NCI-H2081 (cell line): ENCODE measurements at places on chromosomes 5 and 9.

DNA sequence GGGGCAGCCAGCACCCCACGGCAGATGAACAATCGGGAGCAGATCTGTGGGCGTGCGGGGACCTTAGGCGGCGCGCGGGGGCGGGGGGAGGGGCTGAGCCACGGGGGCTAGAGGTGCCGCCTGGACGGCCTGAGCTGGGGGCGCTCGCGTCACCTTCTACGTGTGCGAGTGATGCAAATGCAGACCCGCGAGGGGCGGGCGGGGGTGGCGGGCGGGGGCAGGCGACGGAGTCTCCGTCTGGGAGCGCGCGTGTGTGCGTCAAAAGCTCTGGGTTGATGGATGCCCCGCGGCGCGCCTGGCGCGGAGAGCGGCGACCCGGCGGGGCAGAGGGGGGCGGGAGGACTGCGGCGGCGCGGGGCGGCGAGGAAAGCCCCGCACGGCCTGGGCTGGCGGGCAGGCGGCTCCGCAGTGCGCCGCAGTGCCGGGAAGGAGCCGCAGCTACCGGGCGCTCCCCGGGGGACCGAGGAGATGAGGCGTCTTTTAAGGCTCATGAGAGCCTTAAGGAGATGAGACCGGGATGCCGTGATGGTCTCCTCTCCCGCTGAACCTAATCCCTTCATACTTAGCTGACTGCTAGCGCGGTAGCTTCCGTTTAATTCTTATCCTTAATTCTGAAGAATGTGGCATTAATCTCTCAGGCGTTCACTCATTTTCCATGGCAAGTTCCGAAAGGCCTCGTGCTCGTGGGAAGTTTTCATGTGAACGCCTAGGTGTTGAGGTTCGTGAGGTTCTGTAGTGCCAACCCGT lies 1.5 kb downstream of the SV2C start:
- DNase-seq: peak; percentile 25

GRCh38 chr9:16828340-16829281 lies 41.9 kb downstream of the BNC2 start:
- DNase-seq: no peak

DNA sequence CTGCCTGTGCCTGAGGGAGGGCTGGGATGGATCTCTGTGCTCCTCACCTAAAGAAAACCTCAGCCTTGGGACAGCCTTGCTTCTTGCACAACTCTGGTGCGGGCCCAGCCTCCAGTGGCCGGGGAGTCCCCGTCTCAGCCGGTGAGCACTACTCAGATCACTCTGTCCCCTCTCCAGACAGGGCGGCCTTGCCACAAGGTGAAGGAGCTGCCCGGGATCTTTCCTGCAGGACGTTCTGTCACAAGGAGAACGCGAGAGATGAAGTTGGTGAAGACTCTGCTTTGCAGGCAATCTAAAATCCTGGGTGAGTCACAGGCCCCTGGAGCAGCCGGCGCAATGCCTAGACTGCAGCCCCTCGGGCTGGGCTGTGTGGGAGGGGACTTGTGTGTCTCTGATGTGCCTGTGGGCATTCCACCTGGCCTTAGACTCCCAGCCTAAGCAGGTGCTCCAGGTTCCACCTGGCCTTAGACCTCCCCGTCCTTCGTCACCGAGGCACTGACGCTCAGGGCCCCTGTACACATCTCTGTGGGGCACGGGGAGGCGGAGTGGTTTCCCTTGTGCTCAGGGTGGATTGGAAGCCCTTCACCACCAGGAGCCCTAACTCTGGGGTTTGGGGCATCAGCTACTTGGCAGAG lies 15.2 kb upstream of the IRX4 start:
- no peak for DNase-seq

- DNase-seq: no peak
Observed at GRCh38 chr9:14389657-14390056, 75.7 kb upstream of the NFIB start.

GRCh38 chr5:107215611-107216010 lies 455.1 kb downstream of the EFNA5 start:
- no peak for DNase-seq

DNA sequence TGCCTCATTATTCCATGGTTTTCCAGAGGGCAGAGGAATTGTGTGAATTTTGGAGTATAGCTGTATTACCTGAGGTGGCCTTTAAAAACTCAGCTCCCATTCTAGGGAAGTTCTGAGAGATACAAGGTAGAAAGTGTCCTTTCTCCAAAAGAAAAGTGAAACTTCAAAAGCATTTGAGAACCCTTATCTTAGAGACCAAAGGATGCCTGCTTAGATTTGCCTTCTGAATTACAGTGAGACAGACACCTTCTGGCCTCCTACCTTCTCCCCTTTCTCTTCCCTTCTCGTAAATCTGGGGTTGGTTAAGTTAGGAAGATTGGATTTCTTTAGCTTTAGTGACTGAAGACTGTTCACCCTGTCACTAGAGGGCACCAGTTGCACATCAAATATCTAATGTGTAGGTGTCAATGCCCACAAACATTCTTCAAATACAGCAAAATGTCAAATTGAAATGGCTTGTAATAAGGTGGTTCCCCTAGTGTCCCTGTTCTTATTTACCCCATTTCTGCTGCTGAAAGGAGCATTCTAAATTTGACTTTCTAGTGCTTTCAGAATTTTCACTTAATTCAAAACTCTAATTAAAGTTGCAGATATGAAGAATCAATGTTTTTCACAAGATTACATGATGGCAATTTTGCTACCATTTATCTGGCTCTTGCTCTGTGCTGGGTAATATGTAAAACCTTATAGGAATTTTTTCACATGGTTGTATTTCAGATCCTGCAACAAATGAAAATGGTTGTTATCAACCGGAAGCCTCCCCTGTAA lies 46.7 kb downstream of the PRRC1 start:
- DNase-seq: peak; percentile 44

DNA sequence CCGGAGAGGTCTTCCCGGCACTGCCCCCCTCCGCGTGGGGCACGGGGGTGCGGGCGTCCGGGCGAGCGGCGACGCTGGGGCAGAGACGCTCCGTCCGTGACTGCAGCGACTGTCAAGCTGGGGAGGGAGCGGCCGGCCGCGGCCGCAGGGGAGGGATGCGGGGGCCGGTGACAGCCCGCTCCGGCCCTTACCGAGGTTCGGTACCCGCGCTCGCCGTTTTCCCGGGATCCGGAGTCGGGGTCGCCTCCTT lies 400 bp downstream of the KDM4C start:
- no peak for DNase-seq

GRCh38 chr9:92132501-92132900 lies 17.3 kb upstream of the SPTLC1 start:
- DNase-seq: no peak

- DNase-seq: no peak
Observed at GRCh38 chr9:99184110-99184474, 37.6 kb downstream of the ALG2 start.

DNA sequence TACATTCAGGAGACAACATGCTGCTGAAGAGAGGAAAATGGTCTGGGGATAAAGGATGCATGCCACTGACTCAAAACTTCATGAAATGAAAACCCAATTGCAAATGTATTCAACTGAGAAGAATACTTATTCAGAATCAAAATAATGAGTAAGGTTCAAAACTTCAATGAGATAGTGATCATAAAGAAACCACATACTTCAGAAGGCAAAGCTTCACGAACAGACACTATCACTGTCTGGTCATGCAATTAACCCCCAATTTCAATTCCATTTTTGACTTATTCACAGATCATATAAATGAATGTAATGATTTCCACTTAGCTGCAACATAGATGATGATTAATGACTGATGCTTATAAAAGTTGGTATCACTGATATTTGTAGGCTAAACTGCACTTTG lies 33.0 kb upstream of the CTNNAL1 start:
- DNase-seq: no peak

GRCh38 chr9:76127637-76128036 lies 237.2 kb downstream of the PCSK5 start:
- no peak for DNase-seq

DNA sequence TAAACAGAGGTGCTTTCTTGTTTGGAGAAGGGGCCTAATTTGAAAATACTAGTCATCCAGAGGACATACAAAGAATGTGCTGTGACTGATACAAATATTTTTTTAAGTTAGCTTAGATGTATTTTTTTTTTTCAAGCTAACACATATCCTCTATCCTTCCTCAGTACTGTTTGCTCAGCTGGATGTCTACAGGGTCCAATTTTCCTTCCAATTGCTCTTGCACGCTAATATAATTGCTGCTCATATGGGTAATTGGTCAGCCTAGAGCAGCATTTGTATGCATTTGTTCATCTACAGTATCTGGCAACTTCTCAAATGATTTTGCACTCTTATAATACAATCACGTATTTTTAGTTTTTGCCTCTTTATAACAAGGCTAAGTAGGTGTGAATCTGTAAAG lies 84.7 kb downstream of the ZDHHC21 start:
- peak; percentile 90 for DNase-seq

- no peak for DNase-seq
Observed at GRCh38 chr5:32840606-32841005, 129.5 kb downstream of the NPR3 start.

- DNase-seq: no peak
Observed at GRCh38 chr9:123798195-123798594, 131.7 kb downstream of the DENND1A start.
